ENCODE measurements at places on chromosomes 1 and 21.

DNA sequence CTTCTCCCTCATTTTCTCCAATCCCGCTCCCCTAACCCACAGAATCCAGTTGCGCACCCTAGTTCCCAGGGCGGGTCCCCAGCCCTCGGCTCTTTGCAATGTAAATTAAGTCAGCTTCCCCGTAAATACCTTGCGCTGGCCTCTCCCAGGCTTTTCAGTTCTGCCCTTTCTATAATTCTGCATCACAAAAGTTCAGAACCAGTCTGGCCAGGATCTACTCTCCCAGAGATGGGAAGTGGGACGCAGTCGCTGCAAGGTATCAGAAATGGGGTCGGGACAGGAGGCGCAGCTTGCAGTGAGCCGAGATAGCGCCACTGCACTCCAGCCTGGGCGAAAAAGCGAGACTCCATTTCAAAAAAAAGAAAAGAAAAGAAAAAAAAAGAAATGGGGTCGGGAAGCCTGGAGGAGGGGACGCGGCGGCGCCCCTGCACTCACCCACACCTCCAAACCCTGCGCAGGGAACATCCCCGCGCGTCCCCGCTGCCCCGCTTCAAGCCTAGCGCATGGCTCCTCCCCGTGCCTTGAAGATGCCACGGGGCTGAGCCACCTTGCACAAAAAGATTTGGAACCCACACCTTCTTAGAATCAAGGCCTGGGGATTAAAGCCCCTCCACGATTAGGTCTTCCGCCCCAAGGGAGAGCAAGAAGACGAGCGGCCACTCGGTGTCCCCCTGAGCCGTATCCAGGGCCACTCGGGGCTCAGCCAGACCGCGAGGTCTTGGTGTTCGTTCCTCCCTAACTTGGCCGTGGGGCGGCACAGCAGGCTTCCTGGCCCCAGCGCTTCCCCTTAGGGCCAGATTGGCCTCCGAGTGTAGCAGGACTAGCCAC, 27.2 kb upstream of the ITLN2 start:
- no peak for DNase-seq

DNA sequence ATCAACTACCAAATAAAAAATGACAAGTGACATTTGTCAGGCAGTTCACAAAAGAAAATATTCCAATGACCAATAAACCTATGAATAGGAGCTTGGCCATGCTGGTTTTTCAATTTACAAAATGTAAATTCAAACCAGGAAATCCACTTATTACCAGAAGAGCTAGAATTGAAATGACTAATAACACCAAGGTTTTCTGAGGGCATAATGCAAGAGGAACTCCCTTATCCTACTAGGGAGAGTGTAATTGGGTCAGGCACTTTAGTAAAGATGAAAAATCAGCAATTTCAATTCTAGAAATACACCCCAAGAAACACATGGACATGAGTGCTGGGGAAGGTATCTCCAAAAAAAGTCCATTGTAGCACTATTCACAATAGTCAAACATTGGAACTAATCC, 16.7 kb upstream of the TIAM1 start:
- DNase-seq = no peak

DNA sequence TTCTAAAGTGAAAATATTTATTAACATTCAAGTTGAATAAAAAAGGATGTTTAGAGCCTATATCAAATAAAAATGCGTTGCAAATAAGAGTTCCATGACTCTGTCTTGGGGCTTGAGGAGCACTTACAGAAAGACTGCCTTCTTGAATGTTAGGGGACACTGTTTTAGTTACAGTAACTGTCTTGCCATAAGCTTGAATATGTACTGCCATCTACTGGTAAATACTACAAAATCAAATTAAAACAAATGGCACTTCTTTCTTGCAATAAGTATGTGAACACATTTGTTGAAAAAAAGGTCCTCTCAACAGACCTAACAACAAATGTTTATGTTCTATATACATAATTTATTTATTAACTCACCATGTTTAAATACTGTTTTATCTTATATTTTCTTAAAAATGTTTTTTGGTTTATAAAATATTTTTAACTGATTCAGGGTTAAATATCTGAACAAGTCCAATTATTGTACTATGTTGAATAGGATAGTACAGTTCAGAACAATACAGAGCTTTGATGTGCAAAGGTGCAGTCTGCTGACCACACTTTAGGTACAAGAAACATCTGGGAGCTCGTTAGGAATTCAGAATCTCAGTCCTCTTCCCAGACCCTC, 199.5 kb downstream of the LRRIQ3 start:
- no peak for DNase-seq

GRCh38 chr1:204348722-204349121, 11.0 kb downstream of the PLEKHA6 start:
- no peak for DNase-seq

DNA sequence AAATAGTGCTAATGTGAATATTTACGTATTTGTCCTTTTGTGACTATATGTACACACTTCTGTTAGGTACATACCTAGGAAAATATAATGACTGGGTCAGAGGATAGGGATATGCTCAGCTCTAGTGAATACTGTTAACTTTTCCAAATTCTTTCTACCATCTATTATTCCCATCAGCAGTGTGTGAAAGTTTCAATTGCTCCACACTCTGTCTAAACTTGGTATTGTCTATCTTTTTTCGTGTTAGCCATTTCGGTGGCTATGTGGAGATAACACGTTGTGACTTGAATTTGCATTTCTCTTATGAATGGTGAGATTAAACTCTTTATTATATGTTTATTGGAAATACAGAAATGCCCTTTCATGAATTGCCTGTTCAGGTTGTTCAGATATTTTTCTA, 22.7 kb upstream of the LELP1 start:
- DNase-seq = no peak

- no peak for DNase-seq
These were observed 93.0 kb downstream of the APP start for GRCh38 chr21:26077521-26077920.

DNA sequence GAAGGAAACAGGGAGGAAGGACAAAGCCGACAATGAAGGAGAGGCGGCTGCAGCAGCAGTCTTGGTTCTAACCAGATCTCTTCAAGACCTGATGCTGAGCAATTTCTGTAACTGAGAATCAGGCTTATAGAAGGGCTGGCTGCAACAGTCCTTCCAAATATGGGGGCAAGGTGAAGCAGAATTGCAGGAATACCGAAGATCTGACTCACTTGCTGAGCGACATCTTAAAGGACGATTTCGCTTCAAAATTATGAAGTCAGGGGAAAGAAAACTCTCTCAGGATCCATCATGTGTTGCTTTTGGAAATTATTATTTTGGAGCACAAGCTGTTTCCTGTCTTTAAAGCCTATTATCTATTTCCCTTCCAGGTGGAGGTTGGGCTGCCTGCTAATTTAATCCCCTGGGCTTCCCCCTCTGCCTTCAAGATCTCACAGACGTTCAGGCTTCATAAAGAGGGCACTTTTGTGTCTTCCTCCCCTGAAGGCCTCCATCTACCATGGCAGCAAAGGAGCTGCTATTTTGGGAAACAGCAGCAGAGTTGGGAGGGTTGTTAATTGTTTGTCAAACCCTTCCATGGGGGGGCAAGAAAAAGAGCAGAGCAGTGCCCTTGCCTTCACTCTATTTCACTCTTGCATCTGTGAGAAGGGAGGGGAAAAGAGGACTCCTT, 10.8 kb upstream of the IER5 start:
- no peak for DNase-seq

GRCh38 chr1:82946096-82946605, 1052.8 kb downstream of the TTLL7 start:
- DNase-seq = no peak

DNA sequence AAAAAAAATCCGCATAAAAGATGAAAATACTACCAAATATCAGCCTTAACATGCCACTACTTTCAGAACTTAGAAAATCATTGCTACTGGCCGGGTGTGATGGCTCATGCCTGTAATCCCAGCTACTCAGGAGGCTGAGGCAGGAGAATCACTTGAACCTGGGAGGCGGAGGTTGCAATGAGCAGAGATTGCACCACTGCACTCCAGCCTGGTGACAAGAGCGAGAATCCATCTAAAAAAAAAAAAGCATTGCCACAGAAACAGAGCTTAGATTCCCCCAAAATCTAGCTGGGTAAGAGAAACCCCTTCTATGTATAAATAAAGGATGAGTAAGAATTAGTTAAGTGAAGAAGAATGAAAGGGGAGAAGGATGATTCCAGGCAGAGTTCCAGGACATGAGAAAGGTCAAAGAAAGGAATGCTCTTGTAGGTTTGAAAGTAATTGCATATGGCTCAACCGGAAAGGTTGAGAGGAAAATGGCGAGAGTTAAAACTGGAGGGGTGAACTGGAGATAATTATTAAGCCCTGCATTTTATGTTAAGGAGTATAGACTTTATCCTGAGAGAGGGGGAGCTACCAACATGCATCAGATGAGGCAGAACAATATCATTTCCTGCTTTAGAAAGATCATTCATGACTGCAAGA, 19.7 kb upstream of the NRDC start:
- DNase-seq = no peak

DNA sequence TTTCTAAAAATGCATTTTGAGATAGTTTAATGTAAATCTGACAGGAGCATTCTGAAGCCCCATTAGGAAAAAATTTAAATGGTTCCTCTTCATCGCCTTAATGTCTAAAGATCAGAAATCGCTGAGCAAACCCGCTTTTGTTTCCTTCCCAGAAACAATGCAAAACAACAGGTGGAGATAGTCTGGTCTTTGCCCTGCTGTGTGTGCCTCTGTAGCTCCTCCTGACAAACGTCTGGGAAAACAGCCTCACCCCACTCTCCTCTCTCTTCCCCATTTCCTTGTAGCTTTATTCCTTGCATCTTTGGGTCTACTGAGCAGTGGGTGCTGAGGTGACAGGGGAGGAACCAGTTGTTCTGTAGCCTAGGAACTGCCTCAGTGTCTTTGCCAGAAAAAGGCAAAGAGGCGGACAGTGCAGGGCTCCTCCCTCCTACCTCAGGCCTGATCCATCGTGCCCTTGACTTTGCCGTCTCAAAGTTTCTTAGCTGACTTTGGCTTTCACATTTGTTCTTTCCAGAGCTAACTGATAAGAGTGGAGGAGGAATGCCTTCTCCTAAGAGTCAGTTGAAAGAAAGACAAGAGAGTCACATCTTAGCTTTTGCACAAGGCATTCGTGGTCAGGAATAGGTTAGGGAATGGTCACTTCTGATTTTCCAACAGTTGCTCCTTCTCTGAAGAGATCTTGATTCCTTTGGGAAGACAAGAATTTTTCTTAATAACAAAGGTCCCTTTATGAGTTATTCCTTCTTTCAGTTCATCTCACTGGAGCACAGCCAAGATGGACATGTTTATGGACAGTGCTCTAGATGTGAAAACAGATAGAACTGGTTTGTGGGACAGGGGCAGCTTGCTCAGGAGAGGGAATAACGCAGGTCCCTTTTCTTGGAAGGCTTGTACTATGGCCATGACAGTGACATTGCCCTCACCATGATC, 24.9 kb downstream of the SYT11 start:
- DNase-seq = no peak

Measured in upper lobe of right lung (tissue), 1 donor.